ENCODE measurements at places on chromosomes 1 and 21.

DNA sequence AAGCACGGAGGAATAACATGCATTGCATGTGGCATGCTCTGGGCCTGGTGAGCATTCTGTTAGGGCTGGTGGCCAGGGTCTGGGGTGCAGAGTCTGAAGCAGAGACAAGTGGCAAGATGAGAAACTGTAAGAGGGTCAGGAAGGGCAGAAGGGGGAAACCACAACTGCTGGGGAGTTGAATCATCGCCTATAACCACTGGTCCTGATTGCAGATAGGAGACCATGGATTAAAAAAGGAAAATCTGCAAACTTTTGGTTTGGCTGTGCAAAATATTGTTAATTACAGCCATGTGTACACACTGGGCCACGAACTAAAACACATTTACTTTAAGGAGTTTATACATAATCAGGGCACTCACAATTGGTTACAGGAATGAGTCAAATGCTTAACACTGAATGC, 76.6 kb downstream of the TGFBR3 start:
- DNase-seq: no peak

GRCh38 chr1:12585951-12586942, 31.8 kb downstream of the DHRS3 start:
- DNase-seq: no peak

- no peak for DNase-seq
These were observed 545.3 kb upstream of the NCAM2 start for GRCh38 chr21:20452935-20453334.

DNA sequence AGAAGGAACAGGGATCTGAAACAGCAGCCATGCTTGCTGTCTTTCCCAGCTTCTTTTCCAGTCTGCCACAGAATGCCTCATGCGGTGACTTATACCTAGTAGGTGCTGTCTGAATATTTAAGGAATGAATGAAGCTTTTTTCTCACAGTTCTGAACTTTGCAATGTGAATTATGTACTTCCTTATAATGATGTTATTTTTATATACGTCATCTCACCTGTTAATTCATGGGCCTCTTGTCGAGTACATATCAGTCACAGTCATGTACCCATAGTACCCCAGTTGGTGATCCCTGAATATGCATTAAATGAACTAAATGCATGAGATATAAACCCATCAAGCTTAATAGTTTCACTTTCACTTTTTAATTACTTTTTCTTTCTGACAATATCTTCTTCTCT, 132.7 kb downstream of the NTNG1 start:
- no peak for DNase-seq

DNA sequence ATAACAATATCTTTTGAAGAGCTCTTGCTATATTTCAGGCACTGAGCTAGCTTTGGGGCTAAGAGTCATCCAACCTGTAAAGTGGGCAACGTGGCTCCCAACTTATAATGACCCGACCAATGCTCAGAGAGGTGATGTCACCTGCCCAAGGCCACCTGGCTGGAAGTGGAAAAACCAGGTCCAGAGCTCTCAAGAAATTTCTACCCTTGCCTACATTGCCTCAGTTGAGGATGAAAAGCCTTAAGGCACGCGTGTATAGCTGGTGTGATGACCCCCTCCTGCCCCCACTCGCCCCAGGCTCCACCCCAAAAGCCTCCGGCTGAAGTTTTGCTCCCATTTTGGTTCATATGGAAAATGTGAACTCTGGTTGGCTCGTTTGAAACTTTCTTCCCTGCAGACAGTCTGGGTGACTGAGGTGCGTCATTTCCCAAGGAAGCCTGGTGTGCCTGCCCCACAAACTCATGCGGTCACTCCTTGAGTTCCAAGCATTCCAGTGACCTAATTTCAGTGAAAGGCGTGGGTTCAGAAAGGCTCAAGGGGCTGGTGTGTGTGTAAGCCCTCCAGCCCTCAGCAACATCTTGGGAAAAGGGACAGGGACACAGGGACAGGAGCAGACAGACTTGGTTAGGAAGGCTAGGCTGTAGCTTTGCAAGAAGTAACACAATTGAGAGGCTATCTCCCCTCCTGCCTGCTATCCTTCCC, 20.5 kb downstream of the HTR1D start:
- DNase-seq: no peak

GRCh38 chr1:245566952-245567351, 412.2 kb downstream of the KIF26B start:
- no peak for DNase-seq

- DNase-seq: no peak
These were observed 131.4 kb downstream of the IER5 start for GRCh38 chr1:181219938-181220337.

- no peak for DNase-seq
These were observed 112.4 kb upstream of the VANGL1 start for GRCh38 chr1:115529216-115529897.

- no peak for DNase-seq
These were observed 15.9 kb downstream of the HSPA13 start for GRCh38 chr21:14366998-14367397.

DNA sequence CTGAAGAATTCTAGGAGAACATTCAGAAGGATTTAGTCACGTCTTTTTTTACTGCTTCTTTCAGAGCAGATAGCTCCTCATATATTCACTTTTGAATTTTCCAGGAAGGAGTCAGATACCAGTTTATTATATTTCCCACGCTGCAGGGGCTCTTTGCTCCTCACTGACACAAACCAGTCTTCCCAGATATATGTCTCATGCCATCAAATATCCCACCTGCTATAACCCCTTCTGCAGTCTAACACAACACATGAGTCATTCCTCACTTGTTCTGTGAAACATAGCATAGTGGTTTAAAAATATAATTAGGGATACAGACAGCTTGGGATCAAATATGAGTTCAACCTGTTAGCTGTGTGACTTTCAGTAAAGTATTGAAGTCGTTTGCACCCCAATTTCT, 251.7 kb upstream of the DPYD start:
- DNase-seq: no peak

- no peak for DNase-seq
These were observed 8.3 kb downstream of the SDE2 start for GRCh38 chr1:225990705-225991464.

GRCh38 chr1:82019508-82019907, 218.8 kb downstream of the ADGRL2 start:
- no peak for DNase-seq

DNA sequence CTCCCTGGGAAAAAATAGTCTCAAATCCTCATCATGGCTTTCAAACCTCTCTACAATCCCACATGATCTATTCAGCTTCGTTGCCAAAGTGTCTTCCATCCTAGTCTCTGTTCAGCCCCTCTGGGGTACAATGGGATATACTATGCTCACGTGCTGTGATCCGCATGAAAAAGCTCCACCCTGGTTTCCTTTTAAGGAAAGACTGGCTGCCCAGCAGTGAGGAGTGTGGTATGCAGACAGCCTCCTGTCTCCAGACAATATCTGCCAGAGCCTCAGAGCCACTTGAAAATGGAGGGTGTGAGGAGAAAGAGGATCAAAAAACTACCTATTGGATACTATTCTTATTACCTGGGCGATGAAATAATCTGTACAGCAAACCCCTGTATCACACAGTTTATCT, 194.5 kb downstream of the LHX8 start:
- no peak for DNase-seq

DNA sequence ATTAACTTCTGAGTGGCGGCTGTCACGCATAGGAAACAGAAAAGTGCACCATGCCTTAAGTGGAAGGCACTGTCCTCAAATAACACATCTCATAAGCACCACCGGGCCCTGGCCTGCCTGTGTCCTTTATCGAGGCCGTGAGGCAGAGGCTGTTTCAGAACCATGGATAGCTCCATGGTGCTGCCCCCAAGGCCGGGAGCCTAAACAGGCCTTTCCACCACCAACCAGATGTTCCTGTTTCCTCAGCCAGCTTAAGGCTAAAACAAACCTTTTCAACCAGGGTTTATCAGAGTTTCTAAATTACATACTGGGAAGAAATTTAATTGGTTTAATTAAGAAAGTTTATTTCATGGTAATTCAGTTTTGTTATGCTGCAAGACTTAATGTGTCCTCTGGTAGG, 114.4 kb downstream of the DMRTA2 start:
- DNase-seq: no peak

DNA sequence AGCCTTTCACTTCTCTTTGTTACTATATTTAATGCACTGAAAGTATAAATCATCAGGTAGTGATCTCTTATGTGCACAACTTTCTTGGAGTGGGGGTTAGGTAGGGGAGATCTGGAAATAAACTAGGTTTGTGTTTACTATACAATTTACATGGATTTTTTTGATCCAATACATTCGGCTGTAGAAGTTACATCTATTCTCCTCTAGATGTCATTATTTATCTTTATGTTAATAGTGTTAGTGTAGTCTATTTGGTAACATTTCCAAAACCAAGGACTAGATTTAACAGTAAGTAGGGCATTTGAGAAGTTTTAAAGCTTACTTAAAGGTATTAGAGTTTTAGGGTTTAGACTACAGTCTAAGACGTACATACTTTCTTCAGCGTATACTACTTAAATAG, 5.4 kb downstream of the VPS45 start:
- no peak for DNase-seq

GRCh38 chr1:21494196-21494595, 15.0 kb upstream of the ALPL start:
- DNase-seq: no peak
